Heart right ventricle (tissue), 16 donors: ENCODE measurements at places on chromosomes 3 and 15. TPM values are rescaled to one million over a fixed set of nuclear protein-coding genes. Genes with fewer than 3 reads are reported as not detected.

Gene HTR3D
- total RNA-seq: not detected

Gene RAD51
- 0.90 TPM for total RNA-seq

Gene DUOXA1
- 0.70 TPM for total RNA-seq

Gene CERS3
- not detected for total RNA-seq

Gene MYL3
- 5,815 TPM for total RNA-seq

Gene CHRNA7
- total RNA-seq: 0.44 TPM

Gene CTXND1
- 0.11 TPM for total RNA-seq

Gene SEMA6D
- total RNA-seq: 13.6 TPM

Gene HES1
- total RNA-seq: 43.2 TPM

DNA sequence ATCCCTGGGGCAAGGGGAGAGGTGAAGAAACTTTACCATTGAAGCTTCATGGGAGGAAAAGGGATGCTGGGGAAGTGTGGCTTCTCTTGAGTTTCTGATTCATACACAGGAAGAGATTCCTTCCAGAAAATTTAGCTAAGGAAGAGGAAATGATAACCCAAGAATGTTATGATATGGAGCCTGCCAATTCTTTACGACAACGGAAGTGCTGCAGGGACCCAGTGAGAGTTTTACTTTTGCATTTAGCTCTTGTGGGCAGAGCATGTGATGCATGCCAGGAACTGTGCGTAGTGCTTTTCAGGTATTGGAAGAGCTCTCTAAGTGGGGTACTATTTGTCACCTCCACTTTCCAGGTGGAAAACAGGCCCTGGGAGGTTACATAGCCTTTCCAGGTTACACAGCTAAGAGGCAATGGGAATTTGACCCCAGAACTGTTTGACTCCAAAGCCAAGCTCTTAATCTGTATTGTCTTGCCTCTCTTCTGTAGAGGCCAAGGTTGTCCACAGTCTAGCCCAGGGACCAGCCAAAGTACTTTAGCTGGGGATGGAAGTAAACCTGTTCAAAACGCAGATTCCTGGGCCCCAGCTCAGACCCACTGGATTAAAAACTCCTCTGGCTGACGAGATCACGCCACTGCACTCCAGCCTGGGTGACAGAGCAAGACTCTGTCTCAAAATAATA, 23.0 kb downstream of the CMTM7 start:
- peaks cover 15% of the 10 kb centered on the region for H3K4me1 ChIP-seq
- DNase-seq: no peak
- H3K27ac ChIP-seq: no peak overlapping the region

GRCh38 chr3:81651139-81651538, 110.3 kb downstream of the GBE1 start:
- H3K4me3 ChIP-seq: no peak overlapping the region
- peaks cover 10% of the 10 kb centered on the region for H3K4me1 ChIP-seq
- no peak for DNase-seq
- no peak overlapping the region for H3K27ac ChIP-seq
- H3K36me3 ChIP-seq: peaks cover 28% of the 10 kb centered on the region

DNA sequence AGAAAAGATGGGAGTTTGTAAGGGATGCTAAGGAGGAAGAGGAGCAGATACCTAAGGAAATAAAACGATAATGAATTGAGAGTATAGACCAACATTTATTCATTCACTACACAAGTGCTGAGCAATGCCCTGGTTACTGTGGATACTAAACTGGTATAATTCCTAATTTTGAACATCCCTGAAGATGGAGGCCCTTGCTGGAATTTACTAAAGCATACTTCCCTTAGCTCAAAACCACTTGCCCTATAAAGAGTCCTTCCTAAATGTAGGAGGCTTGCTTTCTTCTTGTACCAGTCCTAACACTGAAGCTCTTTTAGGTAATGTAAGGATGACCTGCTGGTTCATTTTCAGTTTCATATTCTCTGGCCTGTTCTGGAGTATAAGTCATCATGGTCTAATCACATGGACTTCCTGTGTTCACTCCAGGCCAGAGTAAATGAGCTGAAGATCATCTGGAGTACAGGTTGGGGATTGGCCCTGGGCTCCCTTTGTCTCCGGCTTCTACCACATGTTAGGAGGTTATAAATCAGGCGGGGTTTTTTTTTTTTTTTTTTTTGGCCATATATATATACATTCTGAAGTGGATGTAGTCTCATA, 40.1 kb upstream of the MTMR10 start:
- H3K4me3 ChIP-seq: no peak overlapping the region
- no peaks in the 10 kb centered on the region for H3K36me3 ChIP-seq
- H3K27me3 ChIP-seq: no peaks in the 10 kb centered on the region
- no peak for DNase-seq

- no peak for DNase-seq
- no peaks in the 10 kb centered on the region for H3K36me3 ChIP-seq
- H3K4me1 ChIP-seq: peaks cover 51% of the 10 kb centered on the region
- H3K4me3 ChIP-seq: no peak overlapping the region
- H3K27me3 ChIP-seq: no peaks in the 10 kb centered on the region
Measured at GRCh38 chr15:59315914-59316451, 56.7 kb downstream of the MYO1E start.

DNA sequence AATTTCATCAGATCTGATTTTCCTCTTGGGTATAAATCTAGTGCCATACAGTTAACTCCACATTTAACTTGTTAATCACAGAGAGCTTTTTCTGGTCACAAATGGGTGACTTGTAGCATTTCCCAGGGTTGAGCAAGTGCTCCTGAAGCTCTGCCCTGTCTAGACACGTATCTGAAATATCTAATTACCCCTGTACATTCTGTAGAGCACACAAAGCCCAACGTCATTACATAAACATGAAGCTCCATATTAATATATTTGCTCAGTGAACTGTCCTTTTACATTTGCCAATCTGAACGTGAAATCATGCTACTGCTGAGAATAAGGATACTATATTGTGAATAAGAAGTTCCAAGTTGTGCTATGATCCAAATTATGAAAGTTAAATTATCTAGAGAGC, 49.0 kb downstream of the THBS1 start:
- H3K27me3 ChIP-seq: no peaks in the 10 kb centered on the region
- H3K27ac ChIP-seq: no peak overlapping the region
- no peak overlapping the region for H3K4me3 ChIP-seq
- peaks cover 36% of the 10 kb centered on the region for H3K4me1 ChIP-seq
- no peak for DNase-seq

DNA sequence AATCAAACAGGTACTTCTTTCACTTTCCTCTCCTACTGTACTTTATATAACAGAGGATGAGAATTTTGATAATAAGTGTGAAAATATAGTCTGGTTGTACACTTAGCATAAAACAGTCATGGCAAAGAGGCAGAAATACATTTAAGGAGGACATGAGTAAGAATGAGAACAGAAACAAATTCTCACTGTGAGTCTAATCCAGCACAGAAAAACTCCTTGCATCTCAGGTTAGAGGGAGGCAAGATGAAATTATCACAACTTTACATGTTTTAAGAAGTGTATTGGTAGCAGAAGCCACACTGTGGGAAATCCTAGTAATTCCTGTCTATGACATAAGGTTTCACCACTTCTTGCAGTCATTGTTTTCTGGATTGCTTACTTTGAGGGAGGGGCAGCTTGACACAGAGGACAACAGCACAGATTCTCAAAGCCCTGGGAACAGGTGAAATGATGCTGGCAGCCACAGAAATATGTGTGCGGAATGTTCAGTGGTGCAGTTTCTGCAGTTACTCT, 733.6 kb upstream of the GBE1 start:
- no peaks in the 10 kb centered on the region for H3K36me3 ChIP-seq
- no peaks in the 10 kb centered on the region for H3K4me1 ChIP-seq

GRCh38 chr3:196868297-196868661, 559 bp downstream of the SENP5 start:
- H3K27ac ChIP-seq: peak overlapping the region; percentile 98
- peak; percentile 6 for DNase-seq
- peaks cover 34% of the 10 kb centered on the region for H3K4me1 ChIP-seq
- H3K36me3 ChIP-seq: peaks cover 5% of the 10 kb centered on the region
- no peaks in the 10 kb centered on the region for H3K27me3 ChIP-seq
- H3K4me3 ChIP-seq: peak overlapping the region; percentile 82

DNA sequence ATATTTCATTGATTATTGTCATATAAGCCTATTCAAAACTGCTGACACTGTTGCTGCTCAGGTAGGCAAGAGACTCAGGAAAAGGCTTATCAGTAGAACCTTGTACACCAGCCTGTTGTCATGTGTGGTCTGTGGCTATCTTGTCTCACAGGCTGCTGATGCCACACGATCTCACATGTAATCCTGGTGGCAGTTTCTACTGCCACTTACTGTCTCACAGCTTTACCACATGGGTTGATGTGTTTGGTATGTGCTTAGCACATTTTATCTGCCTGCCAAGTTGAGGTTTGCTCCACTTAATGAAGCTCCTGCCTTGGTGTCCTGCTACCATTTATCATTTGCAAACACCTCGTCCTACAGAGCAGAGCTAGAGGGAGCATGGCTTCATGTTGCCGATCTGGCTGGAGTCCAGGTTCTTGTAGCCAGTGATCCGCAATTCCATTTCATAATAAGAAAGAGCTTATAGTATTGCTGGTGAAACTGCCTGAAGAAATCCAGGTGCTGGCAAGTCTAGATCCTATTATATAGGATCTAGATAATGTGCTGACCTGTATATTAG, 637.9 kb downstream of the NLGN1 start:
- no peaks in the 10 kb centered on the region for H3K4me1 ChIP-seq
- no peak overlapping the region for H3K4me3 ChIP-seq
- no peak for DNase-seq

- peaks cover 52% of the 10 kb centered on the region for H3K4me1 ChIP-seq
- no peaks in the 10 kb centered on the region for H3K36me3 ChIP-seq
- H3K27ac ChIP-seq: no peak overlapping the region
Measured at GRCh38 chr15:69085325-69086081, 71.0 kb downstream of the NOX5 start.

DNA sequence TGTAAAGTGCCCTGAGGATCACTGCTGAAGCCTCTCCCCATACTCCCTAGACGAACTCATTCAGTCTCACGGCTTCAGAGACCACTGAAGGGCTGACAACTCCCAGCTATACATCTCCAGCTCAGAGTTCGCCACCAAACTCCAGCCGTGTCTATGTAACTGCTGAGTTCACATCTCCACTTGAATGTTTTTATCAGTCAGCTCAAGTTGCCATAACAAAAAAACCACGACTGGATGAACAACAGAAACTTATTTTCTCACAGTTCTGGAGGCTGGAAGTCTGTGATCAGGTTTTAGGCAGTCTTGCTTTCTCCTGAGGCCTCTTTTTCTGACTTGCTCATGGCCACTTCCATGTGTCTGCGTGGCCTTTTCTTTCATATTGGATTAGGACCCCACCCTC, 223.0 kb upstream of the LRRFIP2 start:
- no peak for DNase-seq
- no peaks in the 10 kb centered on the region for H3K27me3 ChIP-seq
- H3K4me3 ChIP-seq: no peak overlapping the region
- no peak overlapping the region for H3K27ac ChIP-seq
- H3K4me1 ChIP-seq: no peaks in the 10 kb centered on the region

GRCh38 chr15:59268168-59268851, 61.7 kb downstream of the LDHAL6B start:
- no peaks in the 10 kb centered on the region for H3K27me3 ChIP-seq
- DNase-seq: no peak
- H3K4me3 ChIP-seq: no peak overlapping the region
- no peaks in the 10 kb centered on the region for H3K36me3 ChIP-seq
- no peak overlapping the region for H3K27ac ChIP-seq

- H3K36me3 ChIP-seq: no peaks in the 10 kb centered on the region
- no peak overlapping the region for H3K27ac ChIP-seq
- H3K4me1 ChIP-seq: no peaks in the 10 kb centered on the region
- no peak for DNase-seq
- peaks cover 58% of the 10 kb centered on the region for H3K27me3 ChIP-seq
- no peak overlapping the region for H3K4me3 ChIP-seq
Measured at GRCh38 chr3:10777627-10778026, 38.4 kb upstream of the SLC6A11 start.

DNA sequence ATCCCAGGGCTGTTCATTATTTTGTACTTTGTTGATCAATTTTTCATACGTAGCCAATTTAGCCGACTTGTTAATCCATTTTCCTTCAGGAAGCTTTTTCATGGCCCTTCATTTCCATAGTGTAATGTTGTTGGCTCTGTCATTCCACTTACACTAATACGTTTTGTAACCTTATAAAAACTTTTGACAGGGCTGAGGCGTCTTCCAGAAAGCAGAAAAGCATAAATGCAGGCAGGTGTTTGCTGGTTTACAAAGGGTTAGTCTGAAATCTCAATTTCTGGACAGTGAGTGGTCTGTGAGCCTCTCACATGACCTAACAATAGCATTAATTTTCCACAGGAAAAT, 444.0 kb downstream of the OTOL1 start:
- no peak overlapping the region for H3K4me3 ChIP-seq
- no peaks in the 10 kb centered on the region for H3K27me3 ChIP-seq
- no peaks in the 10 kb centered on the region for H3K36me3 ChIP-seq
- H3K27ac ChIP-seq: no peak overlapping the region

DNA sequence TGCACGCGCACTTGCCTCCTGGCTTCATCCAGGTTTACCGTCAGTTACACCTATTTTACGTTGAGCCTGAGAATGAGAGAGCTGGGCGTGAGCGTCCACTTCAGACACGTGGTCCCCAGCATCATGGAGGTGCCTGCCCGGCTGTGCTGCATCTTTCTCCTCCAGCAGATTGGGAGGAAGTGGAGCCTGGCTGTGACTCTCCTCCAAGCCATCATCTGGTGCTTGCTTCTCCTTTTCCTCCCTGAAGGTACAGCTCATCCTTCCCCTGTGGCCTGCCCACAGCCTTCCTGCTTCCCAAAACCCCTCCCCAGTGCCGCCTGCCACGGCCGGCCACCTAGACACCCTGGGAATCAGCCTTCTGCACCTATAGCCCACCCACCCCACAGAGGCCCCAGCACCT, 31.6 kb downstream of the SLC22A14 start:
- H3K36me3 ChIP-seq: no peaks in the 10 kb centered on the region
- no peak overlapping the region for H3K27ac ChIP-seq
- DNase-seq: no peak
- no peaks in the 10 kb centered on the region for H3K27me3 ChIP-seq
- H3K4me3 ChIP-seq: no peak overlapping the region
- peaks cover 10% of the 10 kb centered on the region for H3K4me1 ChIP-seq

- H3K27me3 ChIP-seq: no peaks in the 10 kb centered on the region
- no peaks in the 10 kb centered on the region for H3K36me3 ChIP-seq
- no peaks in the 10 kb centered on the region for H3K4me1 ChIP-seq
- no peak overlapping the region for H3K27ac ChIP-seq
Measured at GRCh38 chr3:175457301-175457700, 598.2 kb downstream of the NAALADL2 start.
